ENCODE measurements at places on chromosomes 13 and 19. TPM values are rescaled to one million over a fixed set of nuclear protein-coding genes. Genes with fewer than 3 reads are reported as not detected.

The CD177 gene
- 0.52 TPM for total RNA-seq

The ZNF813 gene
- 2.6 TPM for total RNA-seq

The USE1 gene
- 9.0 TPM for total RNA-seq

The SULT2A1 gene
- not detected for total RNA-seq

The LILRB3 gene
- not detected for total RNA-seq

The INSL3 gene
- not detected for total RNA-seq

All from epithelial cell of proximal tubule (primary cell).